ENCODE measurements at places on chromosomes 4 and X.

GRCh38 chr4:183374950-183375555, 52.8 kb upstream of the CLDN24 start:
- DNase-seq = no peak

DNA sequence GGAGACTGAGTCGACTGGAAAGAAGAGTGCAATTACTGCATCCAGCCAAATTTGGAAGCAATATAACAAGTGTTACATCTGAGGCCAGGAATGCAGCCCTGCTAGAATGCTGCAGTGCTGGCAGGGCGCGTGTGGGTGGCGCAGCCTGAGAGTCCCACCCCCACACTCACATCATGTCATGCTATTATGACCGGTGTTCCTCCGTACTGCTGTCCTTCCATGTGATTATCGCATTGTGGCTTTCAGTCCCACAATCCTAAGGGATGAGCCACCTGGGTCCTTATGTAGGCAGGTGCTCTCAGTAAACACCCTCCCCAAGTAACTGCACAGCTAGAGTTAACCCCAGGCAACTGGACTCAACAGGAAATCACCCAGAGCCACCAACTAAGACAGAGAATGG, 122.6 kb upstream of the CPEB2 start:
- DNase-seq = no peak

DNA sequence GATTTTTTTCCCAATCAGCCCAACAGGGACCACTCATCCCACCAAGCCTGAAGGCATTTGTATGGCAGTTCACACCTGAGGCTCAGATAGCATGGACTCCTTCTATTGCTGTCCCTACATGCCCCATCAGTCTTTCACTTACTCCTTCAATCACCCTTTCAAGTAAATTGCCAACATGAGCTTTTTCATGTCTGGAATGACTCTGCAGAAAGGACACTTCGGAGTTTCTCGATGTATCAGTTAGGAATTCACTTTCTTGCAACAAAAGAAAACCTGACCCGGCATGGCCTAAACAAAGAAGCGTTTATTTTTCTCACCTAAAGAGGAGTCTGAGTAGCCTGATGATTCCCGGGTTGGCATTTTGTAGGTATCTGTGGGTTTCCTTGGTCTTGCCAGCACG, 38.6 kb downstream of the RXFP1 start:
- DNase-seq = no peak

DNA sequence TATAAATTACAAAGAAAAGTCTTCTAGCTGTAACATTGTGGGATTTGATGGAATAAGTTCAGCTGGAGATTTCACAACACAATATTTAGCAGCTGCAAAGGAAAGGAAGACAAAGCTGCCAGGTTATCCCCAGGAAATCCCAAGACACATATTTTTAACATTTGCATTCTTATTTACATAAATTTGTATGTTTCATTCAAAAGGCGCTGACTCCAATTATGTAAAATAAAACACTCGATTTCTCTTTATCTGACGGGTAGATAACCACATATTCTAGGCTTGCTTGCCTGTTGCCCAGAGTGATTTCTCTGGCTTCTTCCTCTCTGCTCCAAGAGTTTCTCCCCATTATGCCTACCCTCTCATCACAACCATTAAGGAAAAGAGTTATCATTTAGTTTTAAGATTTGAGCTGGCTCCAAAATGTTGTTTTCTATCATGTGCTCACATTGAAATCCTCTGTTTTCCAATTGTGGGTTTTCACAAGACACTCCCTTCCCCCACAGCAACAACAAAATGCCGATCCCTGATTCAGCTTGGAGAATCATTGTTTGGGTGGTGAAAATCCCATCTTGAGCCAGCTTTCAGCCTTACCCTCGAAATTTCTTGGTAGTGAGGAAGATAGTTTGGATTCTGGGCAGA, 128.2 kb upstream of the RASGEF1B start:
- no peak for DNase-seq

- no peak for DNase-seq
Measured at GRCh38 chr4:43993196-43993902, 455.3 kb downstream of the KCTD8 start.

GRCh38 chr4:148292686-148293085, 149.5 kb downstream of the NR3C2 start:
- DNase-seq = no peak

- no peak for DNase-seq
Measured at GRCh38 chrX:19746919-19747651, 140.3 kb downstream of the SH3KBP1 start.

GRCh38 chr4:37644962-37645361, 41.2 kb downstream of the RELL1 start:
- no peak for DNase-seq

GRCh38 chr4:4849524-4850193, 9.8 kb upstream of the MSX1 start:
- no peak for DNase-seq

GRCh38 chr4:147828331-147828905, 96.5 kb downstream of the ARHGAP10 start:
- no peak for DNase-seq

- DNase-seq = no peak
Measured at GRCh38 chrX:46036508-46036907, 508.7 kb downstream of the ZNF674 start.

GRCh38 chrX:1205681-1206611, 6.5 kb downstream of the CRLF2 start:
- DNase-seq = no peak

Data from NCI-H1930 (cell line).